Fibroblast of the aortic adventitia (primary cell): ENCODE measurements at places on chromosomes 16 and 17. TPM values are rescaled to one million over a fixed set of nuclear protein-coding genes. Genes with fewer than 3 reads are reported as not detected.

Gene CDH3
- not detected in 2 replicates for total RNA-seq

Gene HEATR9
- 0.09 TPM in 1 of 2 replicates, not detected in the other for total RNA-seq

Gene CMTM1
- total RNA-seq, result 3.2 TPM in 1 of 2 replicates, not detected in the other

Gene CD79B
- not detected in 2 replicates for total RNA-seq

Gene LGALS9
- total RNA-seq, result 0.90 and 5.4 TPM in 2 replicates

Gene NUP93
- total RNA-seq, result 22.9 and 45.5 TPM in 2 replicates

Gene NHLRC4
- 2.0 and 2.5 TPM in 2 replicates for total RNA-seq

Gene PDILT
- not detected in 2 replicates for total RNA-seq

Gene AKAP1
- 12.9 and 23.6 TPM in 2 replicates for total RNA-seq

Gene ZNF423
- 7.3 and 13.5 TPM in 2 replicates for total RNA-seq

Gene ADAM11
- 0.36 and 1.9 TPM in 2 replicates for total RNA-seq

Gene FDXR
- 14.7 and 113 TPM in 2 replicates for total RNA-seq

Gene PRKCB
- total RNA-seq, result 0.16 TPM in 1 of 2 replicates, not detected in the other

Gene KCNH4
- total RNA-seq, result 0.09 TPM in 1 of 2 replicates, not detected in the other

Gene HOXB9
- total RNA-seq, result not detected in 2 replicates

Gene AGRP
- not detected in 2 replicates for total RNA-seq

Gene MSLN
- total RNA-seq, result not detected in 2 replicates

Gene ITGAX
- not detected in 2 replicates for total RNA-seq

Gene ACE
- total RNA-seq, result 16.9 and 24.3 TPM in 2 replicates

Gene NOL11
- 39.7 and 45.8 TPM in 2 replicates for total RNA-seq

Gene FBXW10
- total RNA-seq, result under 0.01 TPM in 1 of 2 replicates, not detected in the other

Gene ALDOC
- 17.6 and 36.3 TPM in 2 replicates for total RNA-seq

Gene ACACA
- total RNA-seq, result 67.4 and 72.7 TPM in 2 replicates

Gene EIF1
- total RNA-seq, result 99.7 and 102 TPM in 2 replicates

Gene RFWD3
- 10.7 and 41.2 TPM in 2 replicates for total RNA-seq

Gene TAC4
- not detected in 2 replicates for total RNA-seq

Gene SLC2A4
- total RNA-seq, result 0.18 TPM in 1 of 2 replicates, not detected in the other

Gene CACNB1
- 7.0 and 8.0 TPM in 2 replicates for total RNA-seq

Gene HLF
- 4.4 TPM in 1 of 2 replicates, not detected in the other for total RNA-seq

Gene ZP2
- not detected in 2 replicates for total RNA-seq

Gene NF1
- 59.3 and 79.7 TPM in 2 replicates for total RNA-seq

Gene IL17C
- total RNA-seq, result not detected in 2 replicates

Gene KRT33A
- not detected in 2 replicates for total RNA-seq

Gene FKBP10
- total RNA-seq, result 187 and 270 TPM in 2 replicates

Gene SOCS3
- 26.0 and 50.6 TPM in 2 replicates for total RNA-seq

Gene XYLT1
- total RNA-seq, result 9.2 and 32.7 TPM in 2 replicates

Gene C1QTNF8
- total RNA-seq, result not detected in 2 replicates

Gene CTRB1
- total RNA-seq, result not detected in 2 replicates
